ENCODE measurements at places on chromosomes 13 and 19. TPM values are rescaled to one million over a fixed set of nuclear protein-coding genes. Genes with fewer than 3 reads are reported as not detected.

- DNase-seq, result peak; percentile 57
Observed at GRCh38 chr13:32917504-32917903, 98.7 kb upstream of the KL start.

GRCh38 chr13:111111376-111111937 is 3.7 kb upstream of the ARHGEF7 start:
- no peak for DNase-seq

The PCCA gene
- total RNA-seq, result 10.5 TPM

GRCh38 chr19:57620673-57621348 is 6.8 kb downstream of the ZNF134 start:
- no peak for DNase-seq

DNA sequence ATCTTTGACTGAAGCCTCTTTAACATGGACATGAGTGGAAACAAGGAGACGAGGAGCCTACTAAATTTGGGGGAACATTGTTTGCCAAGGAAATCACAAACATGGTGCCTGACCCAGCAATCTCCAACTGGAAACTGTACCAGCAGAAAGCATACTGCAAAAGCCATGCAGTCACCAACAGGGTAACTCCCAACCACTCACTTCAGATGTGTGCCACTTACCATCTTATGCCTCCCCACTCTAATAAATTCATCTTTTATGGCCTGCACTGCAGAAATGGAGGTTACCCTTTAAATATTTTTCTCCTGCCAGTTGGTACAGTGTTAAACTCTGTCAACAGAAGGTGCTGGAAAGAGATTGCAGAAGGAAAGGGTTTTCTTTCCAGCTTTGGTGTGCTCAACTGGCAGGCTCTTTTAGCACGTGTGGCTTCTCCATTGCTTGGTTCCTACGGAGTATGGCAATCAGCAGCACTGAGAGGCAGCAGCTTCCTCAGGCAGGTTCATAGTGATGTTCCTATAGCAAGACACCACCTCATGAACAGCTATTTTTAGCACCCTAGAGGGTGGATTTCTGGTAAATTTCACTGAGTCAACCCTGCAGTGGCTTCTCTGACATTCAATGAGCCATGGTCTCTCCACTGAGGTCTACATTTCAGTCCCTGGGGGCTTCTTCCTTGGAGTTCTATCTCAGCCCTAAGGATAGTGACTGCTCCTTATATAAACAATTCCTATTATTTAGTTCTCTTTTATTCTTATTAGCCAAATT is 21.4 kb downstream of the MIR17HG start:
- no peak for DNase-seq

DNA sequence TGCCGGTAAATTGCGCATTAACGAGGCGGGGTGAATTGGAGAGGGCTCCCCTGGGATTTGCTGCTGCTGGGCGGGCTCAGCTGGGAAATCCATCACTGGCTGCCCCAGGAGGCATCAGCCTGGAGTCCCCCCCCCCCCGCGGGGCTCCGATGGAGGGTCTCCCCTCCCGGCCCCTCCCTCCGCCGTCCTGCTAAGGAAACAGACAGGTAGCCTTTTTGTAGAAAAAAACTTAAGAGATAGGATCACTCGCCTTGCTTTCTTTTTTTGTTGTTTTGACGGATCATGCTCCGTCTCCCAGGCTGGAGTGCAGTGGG is 6.8 kb downstream of the TLE6 start:
- DNase-seq, result no peak

GRCh38 chr13:49925881-49926418 is 10.2 kb downstream of the SPRYD7 start:
- DNase-seq, result no peak

DNA sequence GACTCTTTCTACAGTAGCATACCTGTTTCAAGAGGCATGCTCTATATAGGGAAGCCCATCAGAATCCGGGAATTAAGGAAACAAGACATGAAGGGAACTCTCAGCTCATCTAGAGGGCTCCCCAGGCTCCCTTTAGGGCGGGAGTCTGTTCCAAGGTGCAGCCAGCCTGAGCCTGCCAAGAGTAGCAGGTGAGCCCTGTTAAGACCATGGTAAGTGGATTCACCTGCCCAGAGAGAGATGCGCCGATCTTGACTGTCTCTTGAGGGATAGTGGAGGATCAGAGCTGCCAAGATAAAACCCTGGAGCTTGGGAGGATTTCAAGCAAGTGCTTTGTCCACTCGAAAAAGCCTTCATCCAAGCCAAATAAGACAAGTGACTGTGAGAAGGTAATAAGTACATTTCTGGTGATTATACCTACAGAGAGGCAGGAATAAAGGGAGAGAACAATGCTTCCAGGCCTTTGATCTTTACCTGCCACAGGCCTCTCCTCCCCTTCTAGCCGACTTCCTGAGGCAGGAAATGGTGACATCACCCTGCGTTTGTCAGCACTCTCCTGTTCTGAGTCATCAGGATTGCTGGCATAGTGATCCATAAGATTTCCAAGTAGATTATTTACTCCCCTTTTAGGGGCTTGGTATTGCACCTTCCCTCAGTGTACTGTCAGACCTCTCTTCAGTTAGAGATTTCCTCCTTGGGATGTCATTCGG is 31.5 kb downstream of the KLF5 start:
- peak; percentile 95 for DNase-seq

GRCh38 chr13:76474966-76475365 is 411.2 kb downstream of the KCTD12 start:
- no peak for DNase-seq

The VSTM2B gene
- not detected for total RNA-seq

DNA sequence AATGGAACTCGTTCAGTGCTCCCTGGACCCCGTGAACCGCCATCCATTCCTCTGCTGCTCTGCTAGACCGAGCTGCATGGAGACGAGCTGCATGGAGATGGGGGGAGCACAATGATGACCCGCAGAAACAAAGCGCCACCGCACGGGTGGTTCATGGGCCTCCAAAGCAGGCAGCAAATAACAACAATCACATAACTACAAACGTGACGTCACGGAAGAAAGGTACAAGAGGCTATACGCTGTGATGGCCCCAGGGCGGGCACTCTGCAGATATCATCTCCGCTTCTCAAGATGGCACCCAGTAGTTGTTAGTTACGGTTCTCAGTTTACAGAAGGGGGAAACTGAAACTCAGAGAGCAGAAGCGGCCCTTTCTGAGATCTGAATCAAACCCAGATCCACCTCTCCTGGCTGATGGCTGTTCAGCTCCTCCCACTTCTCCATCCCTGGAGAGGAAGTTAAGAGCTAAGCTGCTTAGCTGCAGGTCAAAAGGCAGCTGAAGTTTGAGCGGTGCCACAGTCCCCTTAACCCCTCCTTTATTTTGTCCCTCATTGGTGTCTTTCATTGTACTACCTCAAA is 1.7 kb downstream of the ATP13A1 start:
- no peak for DNase-seq

- no peak for DNase-seq
Observed at GRCh38 chr19:16516381-16516780, 20.2 kb downstream of the C19orf44 start.

The SH2D3A gene
- total RNA-seq, result 162 TPM

DNA sequence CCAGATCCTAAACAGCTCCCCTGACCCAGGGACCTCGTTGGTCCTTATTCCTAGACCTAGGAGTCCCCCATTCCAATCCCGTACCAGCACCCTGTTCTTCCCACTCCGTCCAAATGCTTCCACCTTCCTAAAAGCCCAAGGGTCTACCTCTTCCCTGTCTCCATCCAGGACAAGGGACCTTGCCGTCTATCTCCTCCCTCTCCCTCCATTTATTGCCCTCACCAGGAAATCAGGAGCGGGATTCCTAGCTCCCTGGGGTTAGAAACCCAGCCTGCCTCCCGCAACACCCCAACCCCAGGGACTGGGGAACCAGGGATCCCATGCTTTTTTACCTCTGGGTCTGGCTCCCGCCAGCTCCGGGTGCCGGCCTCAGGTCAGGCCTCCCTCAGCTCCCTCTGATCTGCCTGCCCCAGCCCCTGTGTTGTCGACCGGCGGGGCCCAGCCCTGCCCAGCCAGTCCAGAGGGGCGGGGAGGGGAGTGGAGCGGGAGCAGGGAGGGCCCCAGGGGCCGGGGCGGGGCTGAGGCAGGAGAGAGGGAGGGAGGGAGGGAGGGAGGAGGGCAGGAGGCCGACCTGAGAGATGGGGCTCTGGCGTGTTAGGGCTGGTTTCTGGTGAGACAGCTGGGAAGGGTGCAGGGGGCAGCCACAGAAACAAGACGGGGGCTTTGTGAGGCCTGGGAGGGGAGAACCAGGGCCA is at the start of gene B3GNT8:
Gene B3GNT8 (minus strand): TSS at position 423 of the 695 bp plus-strand sequence. CDS start 596 bp downstream, outside the sequence.
- no peak for DNase-seq

GRCh38 chr19:8069096-8069973 is 16.8 kb downstream of the CCL25 start:
- DNase-seq, result peak; percentile 72

- peak; percentile 3 for DNase-seq
Observed at GRCh38 chr13:102769679-102770078, 3.9 kb downstream of the TEX30 start.

GRCh38 chr19:496112-496665 is at the start of gene MADCAM1:
TSS of gene MADCAM1 (plus strand) at chr19:496486. CDS start at chr19:496500, 14 bp downstream.
- no peak for DNase-seq

- DNase-seq, result no peak
Observed at GRCh38 chr13:57862879-57863278, 231.3 kb downstream of the PCDH17 start.

DNA sequence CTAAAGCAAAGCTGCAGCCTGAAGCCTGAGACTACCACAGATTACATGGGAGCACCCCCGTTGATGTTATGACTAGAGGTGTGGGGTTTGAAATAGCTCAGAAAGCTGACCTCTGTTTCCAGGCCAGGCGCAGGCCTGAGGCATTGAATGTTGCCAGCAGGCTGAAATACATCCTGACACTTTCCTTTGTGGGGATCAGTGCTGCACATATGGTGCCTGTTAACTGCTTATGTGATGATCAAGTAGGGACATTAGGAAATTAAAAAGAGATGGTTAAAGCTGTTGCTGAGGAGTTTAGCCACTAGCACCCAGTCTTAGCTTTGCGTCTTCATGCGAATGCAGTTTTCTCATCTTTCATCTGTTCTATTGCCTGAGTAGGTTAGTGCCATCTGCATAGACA is 83.2 kb downstream of the CCNA1 start:
- no peak for DNase-seq

The C19orf85 gene
- total RNA-seq, result not detected

- peak; percentile 39 for DNase-seq
Observed at GRCh38 chr19:38736036-38736412, 8.2 kb downstream of the CAPN12 start.

GRCh38 chr13:36518707-36519106 is 86.4 kb downstream of the CCNA1 start:
- no peak for DNase-seq

- no peak for DNase-seq
Observed at GRCh38 chr13:80989747-80990146, 648.8 kb upstream of the SPRY2 start.

DNA sequence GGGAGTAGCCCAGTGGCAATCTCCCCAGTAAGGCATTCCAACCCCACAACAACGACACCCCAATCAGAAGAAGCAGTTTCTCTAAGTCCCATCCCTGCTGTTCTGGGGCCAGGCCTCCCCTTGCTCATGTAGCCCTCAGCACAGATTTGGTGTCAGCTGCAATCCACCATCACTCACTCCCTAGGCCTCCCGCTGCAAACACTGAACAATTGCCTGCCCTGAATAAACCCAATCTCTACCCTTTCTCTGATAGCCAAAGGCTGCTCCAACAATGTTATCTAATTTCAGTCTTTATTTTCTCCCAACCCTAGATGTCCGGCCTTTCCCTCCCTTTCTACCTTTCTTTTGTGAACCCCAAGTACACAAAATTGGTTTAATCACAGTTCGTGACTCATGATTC is 5.6 kb upstream of the SOX21 start:
- no peak for DNase-seq

GRCh38 chr19:35429698-35430408 is 18.2 kb upstream of the FFAR2 start:
- DNase-seq, result no peak

DNA sequence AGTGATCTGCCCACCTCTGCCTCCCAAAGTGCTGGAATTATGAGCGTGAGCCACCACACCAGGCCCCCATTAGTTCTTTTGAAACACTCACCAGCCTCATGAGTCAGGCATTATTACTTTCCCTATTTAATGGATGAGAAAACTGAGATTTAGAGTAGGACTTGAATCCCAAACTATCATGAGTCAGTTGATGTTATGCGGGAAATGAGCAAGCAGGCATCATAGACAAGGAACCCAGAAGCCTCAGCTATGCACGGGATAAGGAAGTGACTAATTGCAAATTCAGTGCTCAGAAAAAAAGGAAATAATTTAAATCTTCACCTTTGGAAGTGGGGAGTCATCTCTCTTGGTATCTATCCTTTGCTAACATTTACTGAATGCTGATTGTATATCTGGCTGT is 217.5 kb downstream of the ABCC4 start:
- DNase-seq, result peak; percentile 77

GRCh38 chr13:29493796-29494195 is 101.7 kb downstream of the SLC7A1 start:
- DNase-seq, result no peak

- DNase-seq, result no peak
Observed at GRCh38 chr19:29837996-29838395, 26.2 kb downstream of the CCNE1 start.

DNA sequence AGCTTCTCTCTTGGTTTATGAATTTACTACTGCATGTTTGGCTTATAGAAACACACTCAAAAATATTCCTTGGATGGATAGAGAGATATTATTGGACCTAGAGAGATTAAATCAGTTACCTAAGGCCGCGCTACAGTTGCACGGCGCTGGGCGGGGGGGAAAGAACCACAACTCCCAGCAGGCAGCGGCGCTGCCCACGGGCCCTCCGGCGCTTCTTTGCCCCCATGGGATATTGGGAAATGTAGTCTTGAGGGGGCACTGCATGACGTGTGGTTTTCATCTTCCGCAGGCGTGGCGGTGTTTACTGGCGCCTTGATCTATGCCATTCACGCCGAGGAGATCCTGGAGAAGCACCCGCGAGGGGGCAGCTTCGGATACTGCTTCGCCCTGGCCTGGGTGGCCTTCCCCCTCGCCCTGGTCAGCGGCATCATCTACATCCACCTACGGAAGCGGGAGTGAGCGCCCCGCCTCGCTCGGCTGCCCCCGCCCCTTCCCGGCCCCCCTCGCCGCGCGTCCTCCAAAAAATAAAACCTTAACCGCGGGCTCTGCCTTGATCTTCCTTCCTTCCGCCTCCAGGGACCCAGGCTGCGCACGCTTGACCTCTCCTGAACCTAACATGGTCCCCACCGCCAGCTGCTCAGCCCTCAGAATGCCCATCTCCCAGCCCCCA is 4.8 kb downstream of the EMP3 start:
- no peak for DNase-seq

- DNase-seq, result no peak
Observed at GRCh38 chr19:56116606-56117005, 4.5 kb downstream of the ZNF787 start.

GRCh38 chr19:38841787-38842438 is 7.9 kb downstream of the HNRNPL start:
- DNase-seq, result no peak

- no peak for DNase-seq
Observed at GRCh38 chr19:13969897-13970296, 17.6 kb downstream of the DCAF15 start.

The FGF9 gene
- not detected for total RNA-seq

GRCh38 chr13:42594481-42595252 is 20.7 kb downstream of the TNFSF11 start:
- peak; percentile 78 for DNase-seq

GRCh38 chr13:109699628-109700071 is 86.7 kb downstream of the IRS2 start:
- no peak for DNase-seq

GRCh38 chr13:81211713-81212112 is 870.8 kb upstream of the SPRY2 start:
- no peak for DNase-seq
